ENCODE measurements at places on chromosomes 12 and 14. TPM values are rescaled to one million over a fixed set of nuclear protein-coding genes. Genes with fewer than 3 reads are reported as not detected.

DNA sequence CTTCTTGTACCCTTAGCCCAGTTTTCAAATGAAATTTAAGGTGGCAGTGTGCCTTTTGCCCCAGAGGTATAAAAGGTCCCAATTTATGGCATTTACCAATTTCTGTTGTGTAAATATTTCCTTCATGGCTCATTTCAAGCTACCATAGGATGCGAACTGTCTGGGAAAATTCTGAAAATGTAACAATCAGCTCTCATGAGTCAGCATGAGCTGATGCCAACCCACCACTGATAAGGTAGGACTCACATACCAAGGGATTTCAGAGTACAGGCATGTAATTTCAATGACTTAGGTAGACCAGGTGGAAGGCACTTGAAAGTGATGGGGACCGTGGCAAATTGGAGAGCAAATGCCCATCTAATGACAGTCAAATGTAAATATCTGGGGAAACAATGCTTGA, 169.5 kb downstream of the TTC8 start:
- DNase-seq, result no peak

DNA sequence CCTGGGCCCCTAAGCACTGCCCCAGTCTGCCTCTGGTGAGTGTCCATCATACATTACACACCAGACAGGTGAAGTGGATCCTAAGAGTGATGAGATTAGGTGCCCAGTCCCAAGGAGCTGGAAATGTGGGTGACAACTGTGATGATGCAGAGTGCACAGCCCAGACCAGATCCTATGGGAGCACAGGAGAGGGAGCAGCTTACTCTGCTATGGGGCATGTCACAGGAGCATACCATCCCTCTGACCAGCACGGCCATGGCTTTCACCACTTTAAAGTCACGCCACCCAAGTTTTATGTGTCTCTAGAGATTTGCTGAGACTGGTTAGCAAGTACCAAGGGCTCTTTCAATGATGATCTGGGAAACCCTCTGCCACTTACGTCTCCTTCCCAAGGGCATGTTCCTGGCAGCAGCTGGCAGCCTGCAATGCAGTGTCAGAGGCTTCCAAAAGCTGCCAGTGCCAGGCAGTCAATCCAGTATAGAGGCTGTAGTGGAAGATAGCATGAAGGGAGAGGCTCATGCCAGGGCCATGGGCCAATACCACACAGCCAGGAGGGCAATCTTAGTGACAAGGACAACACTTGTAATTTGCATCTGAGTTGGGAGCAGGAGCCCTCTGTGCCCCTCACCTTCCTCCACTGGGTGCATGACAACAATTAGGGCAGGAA, 40.2 kb downstream of the STAB2 start:
- no peak for DNase-seq

- peak; percentile 60 for DNase-seq
Measured at GRCh38 chr12:50734409-50735263, 29.3 kb upstream of the ATF1 start.

- DNase-seq, result no peak
Measured at GRCh38 chr12:94990222-94990621, 13.3 kb downstream of the NDUFA12 start.

- DNase-seq, result no peak
Measured at GRCh38 chr14:49451938-49452337, 134.2 kb downstream of the RPS29 start.

GRCh38 chr12:126869644-126870043, 1397.3 kb upstream of the TMEM132C start:
- DNase-seq, result no peak

GRCh38 chr12:51390457-51390856, 749 bp downstream of the GALNT6 start:
- DNase-seq, result no peak

DNA sequence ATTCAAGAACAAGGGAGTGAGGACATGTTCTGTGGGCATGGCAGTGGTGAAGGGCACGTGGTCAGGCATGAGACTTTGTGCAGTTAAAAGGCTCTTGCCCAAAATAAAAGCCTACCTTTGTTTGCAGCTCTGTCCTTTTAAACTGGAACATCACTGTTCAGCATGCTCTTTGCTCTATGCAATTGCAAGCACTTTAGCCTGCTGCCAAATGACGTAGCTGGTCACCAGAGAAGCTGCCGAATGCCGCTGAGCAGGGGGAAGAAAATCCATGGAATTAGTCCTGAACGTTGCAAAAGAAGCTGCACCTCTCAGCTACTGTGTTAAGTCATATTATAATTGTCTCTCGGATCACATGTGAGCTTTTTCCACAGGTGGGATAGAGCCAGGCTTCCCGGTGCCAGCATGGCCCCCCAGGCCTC, 176.3 kb upstream of the DIO2 start:
- DNase-seq, result no peak

DNA sequence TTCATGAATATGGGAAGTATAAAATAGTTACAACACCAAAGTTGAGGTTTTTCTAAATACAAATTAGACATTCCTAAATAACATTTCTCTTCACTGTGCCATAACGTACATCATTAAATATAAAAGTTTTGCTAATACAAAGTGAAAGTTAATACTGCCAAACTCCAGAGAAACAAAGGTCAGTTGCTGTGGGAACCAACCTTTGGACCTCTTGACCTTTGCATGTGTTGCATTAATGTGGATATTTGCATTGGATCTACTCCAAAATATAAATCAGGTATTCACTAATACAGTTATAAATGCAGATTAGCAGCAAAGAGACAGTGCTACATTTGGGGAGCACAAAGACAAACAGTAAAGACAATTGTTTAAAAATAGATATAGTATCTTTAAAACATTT, 366.0 kb upstream of the USP15 start:
- DNase-seq, result no peak

GRCh38 chr12:65387396-65387795, 108.9 kb downstream of the MSRB3 start:
- DNase-seq, result no peak

GRCh38 chr14:50944647-50945413, 547 bp upstream of the PYGL start:
- no peak for DNase-seq

Gene TPPP2
- total RNA-seq, result not detected

Gene SMARCC2
- total RNA-seq, result 94.2 TPM

Gene HHIPL1
- 0.14 TPM for total RNA-seq

Gene ENDOU
- total RNA-seq, result 0.53 TPM

Gene COX14
- total RNA-seq, result 43.9 TPM

Gene OTX2
- total RNA-seq, result 3.3 TPM

Data from cardiac muscle cell (in vitro differentiated cells and primary cell).